Hematopoietic multipotent progenitor cell treated with erythropoietin and hydrocortisone succinate and interleukin-3 and kit ligand, for 8 days (in vitro differentiated cells): ENCODE measurements at places on chromosomes 1 and 21.
A peak's percentile ranks its signal among the peaks of the same experiment; 100 is the strongest.

- no peak for DNase-seq
Observed at GRCh38 chr1:19419691-19420090, 65.6 kb downstream of the CAPZB start.

GRCh38 chr1:6601923-6602668 lies 573 bp downstream of the KLHL21 start:
- no peak for DNase-seq

DNA sequence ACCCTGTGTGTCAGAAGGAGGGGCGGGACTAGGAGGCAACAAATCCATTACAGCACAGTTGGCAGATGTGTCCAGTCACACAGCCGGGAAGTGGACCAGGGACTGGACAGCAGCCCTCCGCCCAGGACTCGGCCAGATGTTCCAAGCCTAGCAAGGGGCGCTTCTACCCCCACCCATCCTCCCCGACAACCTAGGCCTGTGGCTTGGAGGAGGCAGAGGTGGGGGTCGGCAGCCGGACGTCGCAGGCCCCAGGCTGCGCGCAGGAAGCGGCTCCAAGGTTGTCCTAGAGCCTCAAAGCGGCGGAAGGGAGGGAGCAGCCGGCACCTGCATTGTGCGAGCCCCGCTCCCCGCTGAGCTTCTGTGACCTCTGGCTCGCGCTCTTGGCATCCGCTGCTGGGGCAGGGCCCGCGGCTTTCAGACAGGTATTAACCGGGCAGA lies 20.6 kb upstream of the MYCL start:
- no peak for DNase-seq

GRCh38 chr1:204731985-204732575 lies 46.5 kb upstream of the LRRN2 start:
- no peak for DNase-seq

- no peak for DNase-seq
Observed at GRCh38 chr1:172956871-172957270, 93.9 kb downstream of the TNFSF18 start.

DNA sequence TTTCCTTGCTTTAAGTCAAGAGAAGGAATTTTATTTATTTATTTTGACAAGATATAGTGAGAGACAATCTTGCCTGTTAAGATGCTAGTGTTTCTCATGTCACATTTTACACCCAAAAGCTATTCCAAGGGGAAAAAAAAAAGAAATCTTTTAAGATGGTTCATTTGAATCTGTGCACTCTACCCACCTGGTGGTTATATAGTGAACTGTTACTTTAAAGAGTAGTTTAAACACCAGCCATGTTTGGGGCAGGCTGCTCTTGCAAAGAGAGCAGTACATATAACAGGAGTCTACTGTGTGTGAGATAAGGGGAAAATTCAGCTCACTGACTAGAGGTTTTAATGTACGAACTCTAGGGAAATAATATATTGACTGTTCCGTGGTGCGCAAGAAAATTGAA lies 3.3 kb upstream of the ELAVL4 start:
- no peak for DNase-seq

DNA sequence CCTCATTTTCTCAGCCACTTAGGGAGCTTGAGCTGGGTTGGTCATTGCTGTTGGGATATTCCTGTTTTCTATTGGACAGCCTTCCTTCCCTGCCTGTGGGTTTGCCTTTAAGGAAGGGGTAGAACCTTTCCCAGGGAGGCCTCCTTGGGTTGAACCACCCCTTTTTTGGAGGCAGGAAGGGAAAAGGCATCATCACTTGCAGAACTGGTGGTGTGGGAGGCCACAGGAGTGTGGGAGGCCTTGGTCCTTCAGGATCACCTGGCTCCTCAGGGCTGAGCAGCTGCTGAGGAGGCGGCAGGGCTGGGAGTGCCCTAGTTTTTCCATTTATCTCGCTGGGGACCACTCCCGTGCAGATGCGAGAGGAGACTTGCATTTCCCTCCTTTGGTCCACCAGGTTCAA lies 667 bp upstream of the CYB561D1 start:
- no peak for DNase-seq

GRCh38 chr1:213041443-213041842 lies 9.6 kb upstream of the RPS6KC1 start:
- DNase-seq: peak; percentile 21

DNA sequence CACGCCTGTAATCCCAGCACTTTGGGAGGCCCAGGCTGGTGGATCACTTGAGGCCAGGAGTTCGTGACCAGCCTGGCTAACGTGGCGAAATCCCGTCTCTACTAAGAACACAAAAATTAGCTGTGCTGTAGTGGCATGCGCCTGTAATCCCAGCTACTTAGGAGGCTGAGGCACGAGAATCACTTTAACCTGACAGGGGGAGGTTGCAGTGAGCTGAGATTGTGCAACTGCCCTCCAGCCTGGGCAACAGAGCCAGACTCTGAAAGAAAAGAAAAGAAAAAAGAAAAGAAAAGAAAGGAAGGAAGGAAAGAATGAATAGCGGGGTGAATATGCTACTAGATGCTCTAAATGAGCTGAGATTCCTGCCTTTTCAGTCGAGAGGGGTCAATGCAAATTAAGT lies 7.1 kb downstream of the GFI1 start:
- no peak for DNase-seq

DNA sequence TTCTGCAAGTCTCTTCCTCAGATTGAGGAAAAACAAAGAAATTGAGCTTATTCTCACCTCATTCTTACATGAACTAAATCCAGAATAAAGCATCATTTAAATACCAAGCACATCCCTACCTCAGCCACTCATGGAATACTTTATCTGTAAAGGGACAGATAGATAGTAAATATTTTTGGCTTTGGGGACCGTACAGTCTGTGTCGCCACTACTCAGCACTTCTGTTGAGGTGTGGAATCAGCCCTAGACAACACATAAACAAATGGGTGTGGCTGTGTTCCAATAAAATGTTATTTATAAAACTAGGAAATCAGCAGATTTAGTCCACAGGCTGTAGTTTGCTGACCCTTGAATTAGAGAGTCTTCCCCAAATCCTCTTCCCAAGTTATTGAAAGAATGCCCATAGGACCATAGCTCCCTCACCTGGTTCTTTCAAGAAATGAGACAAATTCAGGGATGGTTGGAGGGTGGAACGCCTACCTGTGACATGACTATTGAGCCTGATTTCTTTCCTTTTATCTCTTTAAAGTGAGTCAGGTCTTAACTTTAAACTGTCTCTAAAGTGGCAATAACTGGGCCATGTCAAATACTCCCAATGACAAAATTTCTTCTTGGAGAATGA lies 878.5 kb downstream of the USP25 start:
- DNase-seq: no peak

- no peak for DNase-seq
Observed at GRCh38 chr1:204075139-204075521, 2.2 kb downstream of the SOX13 start.

GRCh38 chr1:178706432-178706831 lies 18.6 kb upstream of the RALGPS2 start:
- DNase-seq: no peak

GRCh38 chr1:182029002-182029378 lies 32.5 kb downstream of the ZNF648 start:
- DNase-seq: no peak

DNA sequence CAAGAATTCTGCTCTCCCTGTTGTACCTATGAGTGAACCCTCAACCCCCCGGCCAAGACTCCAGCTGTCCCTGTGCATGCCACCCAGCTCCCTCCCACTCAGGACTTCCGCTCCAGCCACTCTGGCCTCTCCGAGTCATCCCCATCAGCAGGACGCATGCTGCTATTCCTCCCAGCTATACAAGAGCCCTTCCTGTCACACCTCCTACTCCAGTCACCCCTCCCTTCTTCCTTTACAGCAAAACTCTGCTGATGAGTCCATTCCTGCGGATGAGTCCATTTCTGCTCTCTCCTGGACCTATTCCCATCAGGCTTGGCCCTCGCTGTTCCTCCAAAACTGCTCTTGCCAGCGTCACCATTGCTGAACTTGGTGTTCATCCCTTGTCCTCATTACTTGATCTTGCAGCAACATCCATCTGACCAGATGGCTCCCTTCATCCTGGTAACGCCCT lies 42.2 kb downstream of the H3-3A start:
- no peak for DNase-seq

GRCh38 chr1:28640766-28641165 lies 2.1 kb downstream of the TAF12 start:
- DNase-seq: peak; percentile 61

DNA sequence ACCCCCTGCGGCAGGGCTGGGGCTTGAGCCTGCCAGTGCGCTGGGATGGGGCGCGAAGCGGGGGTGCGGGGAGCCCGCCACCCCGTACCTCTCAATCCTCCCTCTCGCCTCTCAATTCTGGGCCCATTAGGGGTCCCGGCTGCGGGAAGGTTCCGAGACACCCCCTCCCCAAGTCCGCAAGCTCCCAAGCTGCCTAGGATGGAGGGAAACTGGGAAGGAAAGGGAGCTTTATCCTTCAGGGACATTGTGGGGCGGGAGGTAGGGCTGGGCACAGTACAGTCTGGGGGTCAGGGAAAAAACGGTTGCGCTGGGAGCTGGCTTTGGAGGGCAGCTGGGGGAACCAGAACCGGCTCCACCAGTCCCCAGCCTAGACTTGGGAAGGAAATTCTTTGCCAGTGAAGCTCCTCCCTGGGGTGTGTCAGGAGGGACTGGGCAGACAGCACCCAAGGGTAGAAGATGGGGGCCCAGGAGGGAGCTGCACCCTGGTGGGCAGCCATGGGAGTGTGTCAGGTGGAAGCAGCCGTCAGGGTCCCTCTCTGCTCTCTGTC lies 904 bp downstream of the GJB3 start:
- no peak for DNase-seq

DNA sequence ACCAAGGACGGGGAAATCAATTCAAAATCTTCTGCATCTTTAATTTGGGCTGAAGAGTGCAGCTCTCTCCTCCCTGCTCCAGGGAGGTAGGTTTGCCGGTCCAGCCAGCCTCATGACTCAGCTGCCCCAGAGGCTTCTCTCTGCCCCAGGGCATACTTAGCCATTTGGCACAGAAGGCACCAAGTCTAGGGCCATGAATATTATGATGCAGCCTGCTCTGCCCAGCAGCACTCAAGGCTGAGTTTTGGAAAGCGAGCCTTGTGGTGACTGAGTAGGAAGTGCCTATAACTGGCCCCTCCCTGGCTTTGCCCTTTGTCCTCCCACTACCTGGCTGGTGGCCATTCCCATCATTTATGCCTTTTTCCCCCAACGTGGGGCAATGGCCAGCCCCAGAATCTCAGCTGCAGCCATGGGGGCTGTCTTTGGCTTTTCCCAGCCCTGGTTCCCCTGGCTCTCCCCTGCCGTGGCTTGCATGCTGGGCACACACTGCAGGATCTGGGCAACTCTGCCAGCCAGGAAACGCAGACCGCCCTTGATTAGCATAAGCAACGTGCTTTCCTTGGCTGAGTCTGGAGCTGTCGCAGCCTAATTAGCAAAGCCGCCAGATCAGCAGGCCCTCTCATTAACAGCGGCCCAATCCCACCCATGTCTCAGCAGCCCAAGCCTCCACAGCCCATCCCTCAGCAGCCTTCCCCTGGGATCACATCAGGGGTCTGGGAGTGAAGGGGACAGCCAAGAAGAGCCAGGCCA lies 258.6 kb upstream of the TMEM51 start:
- no peak for DNase-seq

DNA sequence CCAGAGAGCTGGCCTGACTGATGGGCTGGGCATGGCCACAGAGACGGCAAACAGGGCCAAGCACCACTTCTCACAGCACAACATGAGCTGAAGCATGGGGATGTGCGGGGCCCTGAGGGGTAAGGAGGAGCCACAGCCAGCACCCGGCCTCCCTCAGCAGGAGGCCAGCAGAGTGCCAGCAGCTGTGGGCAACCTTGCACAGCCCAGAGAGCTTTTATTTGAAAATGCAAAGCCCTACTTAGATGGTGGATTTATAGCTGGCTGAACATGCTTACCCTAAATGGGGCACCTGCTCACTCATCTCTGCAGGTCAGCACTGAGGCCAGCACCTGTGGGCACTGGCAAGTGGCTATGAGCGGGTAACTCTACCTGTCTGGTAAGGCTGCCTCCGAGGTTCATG lies 44.1 kb downstream of the SLC66A1 start:
- DNase-seq: no peak

- DNase-seq: peak; percentile 85
Observed at GRCh38 chr1:230167419-230167852, 100.4 kb downstream of the GALNT2 start.

DNA sequence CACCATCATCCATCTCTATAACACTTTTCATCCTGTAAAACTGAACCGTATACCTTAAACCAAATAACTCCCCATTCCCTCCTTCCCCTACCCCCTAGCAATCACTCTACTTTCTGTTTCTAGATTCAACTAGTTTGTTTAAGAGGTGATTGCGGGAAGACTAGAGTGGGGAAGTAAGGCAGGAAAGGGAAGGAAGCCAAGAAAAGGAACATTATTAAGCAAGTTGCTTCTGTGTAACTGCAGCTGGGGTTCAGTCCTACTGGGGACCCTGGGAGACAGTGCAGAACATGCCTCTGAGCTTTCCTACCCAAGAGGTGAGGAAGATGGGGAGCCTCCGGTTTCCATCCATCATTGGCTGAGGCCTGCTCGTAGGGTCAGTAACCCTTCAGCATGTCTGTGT lies 28.9 kb upstream of the H3-3A start:
- no peak for DNase-seq

- DNase-seq: no peak
Observed at GRCh38 chr1:7678491-7679158, 92.5 kb upstream of the VAMP3 start.

DNA sequence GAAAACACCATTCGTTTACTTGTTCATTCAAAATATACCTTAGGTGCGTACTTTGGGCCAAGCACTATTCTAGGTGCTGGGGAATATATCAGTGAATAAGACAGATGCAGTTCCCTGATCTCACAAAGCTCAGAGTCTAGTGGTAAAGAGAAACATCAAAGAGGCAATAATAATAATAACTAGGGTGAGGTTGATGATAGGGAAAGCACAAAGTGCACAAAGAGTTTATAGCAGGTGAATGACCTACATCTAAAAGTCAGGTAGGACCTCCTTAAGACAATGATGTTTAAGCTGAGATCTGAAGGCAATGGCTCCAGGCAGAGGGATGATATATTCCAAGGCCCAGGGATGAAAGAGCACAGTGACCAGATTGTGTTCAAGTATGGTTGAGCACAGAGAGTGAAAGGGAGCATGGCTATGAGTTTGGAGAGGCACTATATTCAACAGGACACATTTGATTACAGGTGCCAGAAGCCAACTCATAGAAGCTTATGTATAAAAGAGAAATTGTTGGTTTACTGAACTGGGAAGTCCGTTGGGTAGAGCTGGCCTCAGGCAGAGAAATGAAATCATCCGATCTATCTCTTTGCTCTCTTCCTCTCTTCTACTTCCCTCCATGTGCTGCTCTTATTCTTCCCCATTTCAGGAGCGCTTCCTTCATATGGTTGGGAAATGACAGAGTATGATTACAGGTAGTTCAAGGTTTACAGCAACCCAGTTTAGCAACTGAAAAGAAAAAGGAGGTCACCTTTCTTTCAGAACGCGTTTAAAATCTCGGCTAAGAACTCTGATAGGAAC lies 23.0 kb upstream of the CCT8 start:
- DNase-seq: no peak
